NCI-H146 (cell line): ENCODE measurements at places on chromosomes 7 and 10.

GRCh38 chr10:58653139-58653538 is 140.5 kb downstream of the BICC1 start:
- DNase-seq, result no peak

- DNase-seq, result no peak
Measured at GRCh38 chr10:126157189-126157588, 231.1 kb downstream of the ADAM12 start.

GRCh38 chr10:14664345-14664744 is 110.4 kb downstream of the FAM107B start:
- DNase-seq, result no peak

DNA sequence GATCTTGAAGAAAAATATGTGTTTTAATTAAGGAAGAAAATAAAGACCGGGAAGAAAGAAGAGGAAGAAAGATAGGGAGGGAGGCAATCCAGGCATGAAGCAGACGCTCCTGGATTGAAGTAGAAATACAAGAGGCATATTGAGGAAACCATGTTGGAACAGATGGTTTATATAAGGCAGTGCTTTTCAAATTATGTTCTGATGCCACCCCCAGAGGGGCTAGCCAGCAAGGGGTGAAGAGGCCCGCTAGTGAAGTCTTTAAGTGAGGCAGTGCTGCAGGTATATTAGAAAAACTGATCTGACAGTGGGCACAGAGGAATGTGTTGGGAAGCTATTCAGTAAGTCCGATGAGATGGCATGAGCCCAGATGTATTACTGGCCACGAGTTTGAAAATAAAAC is 40.1 kb downstream of the REEP3 start:
- DNase-seq, result no peak

DNA sequence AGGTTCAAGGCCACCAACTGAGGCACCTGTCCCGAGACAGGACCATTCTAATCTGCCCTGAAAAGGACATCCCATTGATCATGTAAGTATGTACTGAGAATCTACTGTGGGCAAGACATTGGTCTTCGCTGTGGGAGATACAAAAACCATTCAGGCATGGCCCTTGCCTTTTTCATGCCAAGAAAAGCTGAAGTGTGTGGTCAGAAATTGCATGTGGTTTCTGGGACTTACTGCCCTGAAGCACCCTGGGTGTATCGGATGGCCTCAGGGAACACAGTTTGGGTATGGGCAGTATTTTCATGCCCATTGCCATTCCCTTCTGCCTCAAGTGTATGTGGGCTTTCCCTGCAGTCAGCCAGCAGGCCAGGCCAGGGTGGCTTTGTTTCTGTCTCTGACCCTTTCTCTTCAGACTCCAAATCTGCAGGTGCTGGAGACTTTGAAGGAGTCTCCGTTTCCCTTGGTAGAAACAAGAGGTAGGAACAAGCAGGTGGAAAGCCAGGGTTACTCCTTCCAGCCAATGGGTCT is 285.7 kb downstream of the ZEB1 start:
- no peak for DNase-seq

GRCh38 chr10:95328013-95328412 is 37.2 kb upstream of the PDLIM1 start:
- DNase-seq, result no peak

DNA sequence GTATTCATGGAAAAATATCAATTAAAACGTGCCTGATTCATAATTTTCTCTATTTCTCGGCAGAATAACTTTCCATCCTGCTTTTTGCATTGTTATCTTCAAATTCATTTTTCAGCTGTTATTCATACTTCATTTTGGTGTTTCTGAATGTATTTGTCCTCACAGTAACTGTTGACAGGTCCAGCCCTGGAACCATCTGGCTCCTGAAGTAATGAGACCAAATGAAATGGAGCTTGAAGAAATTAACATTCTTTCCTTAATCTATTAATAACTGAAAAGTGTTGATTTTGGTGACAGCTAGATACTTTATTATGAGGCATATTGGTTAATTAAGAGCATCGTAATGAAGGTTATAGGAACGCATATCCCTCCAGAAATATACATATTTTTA is 257.0 kb upstream of the MINDY3 start:
- DNase-seq, result no peak

- DNase-seq, result peak; percentile 49
Measured at GRCh38 chr7:154503962-154504550, 451.9 kb downstream of the DPP6 start.

GRCh38 chr7:132193898-132194297 is 382.4 kb downstream of the PLXNA4 start:
- no peak for DNase-seq

DNA sequence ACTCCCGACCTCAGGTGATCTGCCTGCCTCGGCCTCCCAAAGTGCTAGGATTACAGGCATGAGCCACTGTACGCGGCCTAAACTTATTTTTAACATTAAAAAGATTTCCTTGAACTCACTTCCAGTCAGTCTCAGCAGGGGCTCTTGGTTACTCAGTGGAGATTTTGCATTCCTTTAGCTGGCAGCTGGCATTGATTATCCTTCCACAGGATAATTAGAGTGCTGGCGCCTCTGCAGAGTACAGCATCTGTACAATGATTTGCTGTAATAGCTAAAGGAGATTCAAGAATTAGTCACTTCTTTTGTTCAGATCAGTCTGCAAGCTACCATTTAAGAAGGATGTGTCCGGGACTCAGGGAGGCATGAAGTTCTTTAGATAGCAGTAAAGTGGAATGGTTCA is 125.0 kb upstream of the NPY start:
- DNase-seq, result peak; percentile 13

DNA sequence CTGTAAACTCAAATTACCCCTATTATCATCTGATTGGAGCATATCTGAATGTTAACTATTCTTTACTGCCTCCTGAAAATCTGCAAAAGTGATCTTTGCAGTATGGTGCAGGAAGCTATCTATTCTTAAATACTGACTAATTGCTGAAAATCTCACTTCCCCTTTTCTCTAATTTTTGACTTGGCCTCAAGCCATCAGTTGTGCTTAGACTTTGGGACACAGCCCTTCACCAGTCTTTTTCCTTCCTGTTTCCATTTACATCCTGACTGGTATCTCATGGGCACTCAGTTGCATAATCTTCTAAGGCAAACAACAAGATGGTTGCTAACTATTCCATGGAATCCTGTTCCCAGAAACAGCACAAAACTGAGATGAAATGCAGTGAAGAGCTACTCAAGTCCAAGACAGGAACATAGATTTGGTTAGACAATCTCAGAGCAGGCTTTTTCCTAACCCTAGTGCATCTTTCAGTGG is 228.5 kb downstream of the SORCS1 start:
- DNase-seq, result no peak

DNA sequence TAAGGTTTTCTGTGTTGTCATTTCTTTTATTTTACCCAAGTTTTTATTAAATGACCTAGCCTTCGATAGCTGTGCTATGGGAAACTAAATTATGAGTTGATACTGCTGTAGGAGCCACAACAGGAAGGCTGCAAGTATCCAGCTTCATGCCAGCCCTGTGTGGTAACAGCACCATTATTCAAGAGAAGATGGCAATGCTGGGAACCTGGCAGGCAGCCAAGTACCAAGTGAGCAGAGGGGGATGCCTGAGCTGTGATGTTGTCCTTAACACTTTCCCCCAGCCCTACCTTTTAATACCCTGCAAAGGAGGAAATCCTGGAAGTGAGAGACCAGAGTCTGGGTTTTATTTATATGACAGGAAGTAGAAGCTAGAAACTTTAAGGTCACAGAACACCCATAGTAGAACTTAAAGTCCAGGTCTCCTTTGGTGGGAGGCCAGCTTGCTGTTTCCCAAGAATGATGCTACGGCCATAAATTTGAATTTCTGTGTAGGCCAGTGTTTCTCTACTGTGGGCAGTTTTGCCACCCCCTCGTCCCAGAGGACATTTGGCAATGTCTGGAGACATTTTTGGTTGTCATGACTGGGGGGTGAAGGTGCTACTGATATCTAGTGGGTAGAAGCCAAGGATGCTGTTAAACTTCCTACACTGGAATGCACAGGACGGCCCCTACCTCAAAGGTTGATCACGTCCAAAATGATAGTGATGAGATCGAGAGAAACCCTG is 9.2 kb upstream of the ATXN7L1 start:
- peak; percentile 12 for DNase-seq

- DNase-seq, result no peak
Measured at GRCh38 chr10:83542774-83543411, 596.4 kb upstream of the GHITM start.

DNA sequence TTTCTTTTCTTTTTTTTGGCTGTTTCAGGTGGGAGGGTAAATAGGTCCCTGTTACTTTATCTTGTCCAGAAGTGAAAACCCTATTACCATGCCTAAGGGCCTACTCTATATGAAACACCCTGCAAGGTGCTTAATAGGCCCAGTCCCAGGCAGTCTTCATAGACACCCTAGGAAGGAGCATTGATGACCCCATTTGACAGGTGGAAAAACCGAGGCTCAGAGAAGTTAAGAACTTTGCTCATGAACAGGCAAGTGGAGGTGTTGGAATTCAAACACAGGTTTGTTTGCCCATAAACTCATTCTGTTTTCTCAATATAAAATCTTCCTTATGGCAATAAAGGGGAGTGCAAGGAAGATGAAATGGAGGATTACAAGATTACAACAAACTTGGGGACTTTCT is 115.8 kb downstream of the ARHGAP22 start:
- no peak for DNase-seq

DNA sequence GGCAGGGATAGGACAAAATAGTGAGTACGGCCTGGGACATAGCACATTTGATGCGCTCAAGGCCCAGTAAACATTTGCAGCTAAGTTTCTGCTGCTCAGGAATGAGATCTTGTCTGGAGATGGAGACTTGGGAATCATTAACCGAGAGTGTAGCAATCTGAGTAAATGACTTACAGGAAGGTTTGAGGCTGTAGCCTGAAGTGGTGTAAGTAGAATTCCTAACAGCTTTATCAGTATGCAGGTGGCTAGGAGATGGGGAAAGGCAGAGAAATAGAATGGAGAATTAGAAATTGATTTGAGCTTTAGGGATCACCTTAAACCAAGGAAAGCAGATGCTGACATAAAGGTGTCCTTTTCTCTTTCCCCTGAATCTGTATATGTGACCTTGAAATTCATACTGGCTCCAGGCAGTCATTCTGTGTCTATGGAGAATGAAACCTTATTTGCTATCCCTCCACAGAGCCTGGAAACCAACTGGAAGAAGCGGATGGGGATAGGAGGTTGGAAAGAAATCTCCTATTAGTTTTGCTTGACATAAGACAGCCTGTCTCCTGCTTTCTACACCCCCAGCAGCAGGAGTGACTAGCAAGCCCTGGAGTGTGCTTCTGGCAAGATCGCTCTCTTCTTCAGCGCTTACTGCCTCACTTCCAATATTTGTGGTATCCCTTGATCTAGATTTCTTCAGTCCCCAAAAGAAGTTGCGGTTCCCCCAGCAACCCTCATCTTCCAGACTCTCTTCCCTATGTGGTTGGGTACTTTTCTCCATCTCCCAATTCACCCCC is 6.4 kb upstream of the PON2 start:
- DNase-seq, result no peak

DNA sequence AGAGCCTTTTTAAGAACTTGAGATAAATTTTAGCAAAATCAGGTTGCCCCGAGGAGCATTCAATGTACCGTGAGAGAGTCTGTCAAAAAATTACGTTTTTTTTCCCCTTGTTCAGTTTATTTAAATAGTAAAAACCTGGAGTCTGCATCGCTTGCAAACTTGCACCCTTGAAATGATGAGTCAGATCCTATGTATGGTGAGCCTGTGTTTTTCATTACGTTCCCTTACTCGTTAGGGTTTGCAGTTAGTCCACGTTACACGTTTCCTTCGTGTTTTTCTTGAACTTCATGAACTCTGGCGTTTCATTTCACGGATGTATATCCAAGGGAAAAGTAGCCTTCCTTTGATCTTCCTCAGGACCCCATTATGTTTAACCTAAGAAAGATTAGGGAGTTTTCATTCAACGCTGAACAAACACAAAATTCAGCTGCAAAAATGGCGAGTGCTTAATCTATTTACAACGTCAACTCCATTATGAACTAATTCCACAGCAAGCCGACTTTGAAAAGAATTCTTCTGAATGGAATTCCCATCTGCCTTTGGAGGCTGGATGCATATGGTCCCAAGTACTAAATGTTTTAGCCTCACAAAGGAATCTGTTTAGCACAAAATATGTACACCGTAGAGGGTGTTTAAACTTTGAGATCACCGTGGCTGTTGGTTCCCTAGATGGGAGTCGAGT is 182.4 kb downstream of the MYOF start:
- no peak for DNase-seq

GRCh38 chr10:123995461-123996131 is 97.8 kb downstream of the CHST15 start:
- peak; percentile 59 for DNase-seq

- peak; percentile 53 for DNase-seq
Measured at GRCh38 chr7:7761340-7761973, 43.0 kb upstream of the RPA3 start.

DNA sequence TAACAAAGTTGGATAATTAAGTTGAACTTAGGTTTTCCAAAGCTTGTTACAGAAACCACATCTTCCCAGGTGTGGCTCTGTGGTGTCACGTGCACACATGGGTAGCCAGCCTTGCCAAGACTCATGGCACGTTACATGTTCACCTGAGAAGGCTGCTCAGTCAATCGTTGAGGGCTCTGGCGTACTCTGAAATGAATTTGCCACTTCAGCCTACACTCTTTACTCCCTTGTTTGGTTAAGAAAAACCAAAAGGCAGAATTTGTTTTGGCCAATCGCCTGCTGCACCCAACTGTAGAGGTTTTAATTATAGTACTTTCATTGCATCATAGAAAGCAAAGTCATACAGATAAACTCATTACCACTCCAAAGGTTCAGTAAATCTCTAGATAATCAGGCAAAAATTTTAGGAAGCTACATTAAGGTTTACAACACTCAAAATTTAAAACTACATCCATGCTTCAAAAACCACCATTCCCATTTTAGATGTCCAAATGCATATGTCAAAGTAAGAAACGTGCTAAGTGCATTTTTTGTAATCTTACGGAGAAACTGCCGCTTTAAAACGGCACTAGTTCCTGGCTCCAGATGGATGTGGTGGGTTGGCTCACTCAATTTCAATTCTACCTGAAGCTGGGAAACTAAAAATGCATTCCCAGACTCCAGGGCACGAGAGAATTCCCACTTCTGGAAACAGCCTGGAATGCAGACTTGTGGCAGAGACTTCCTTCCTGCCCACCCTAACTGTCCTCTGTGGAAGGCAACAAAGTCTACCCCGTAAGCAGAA is 88.4 kb downstream of the DIP2C start:
- no peak for DNase-seq

- peak; percentile 80 for DNase-seq
Measured at GRCh38 chr7:29989257-29989995, at the start of gene SCRN1. Gene SCRN1, minus strand, starts transcription at chr7:29989801. Its CDS starts 20,734 bp downstream, at chr7:29969067.
